ENCODE measurements at places on chromosomes 2 and 18.
A peak's percentile ranks its signal among the peaks of the same experiment; 100 is the strongest.

DNA sequence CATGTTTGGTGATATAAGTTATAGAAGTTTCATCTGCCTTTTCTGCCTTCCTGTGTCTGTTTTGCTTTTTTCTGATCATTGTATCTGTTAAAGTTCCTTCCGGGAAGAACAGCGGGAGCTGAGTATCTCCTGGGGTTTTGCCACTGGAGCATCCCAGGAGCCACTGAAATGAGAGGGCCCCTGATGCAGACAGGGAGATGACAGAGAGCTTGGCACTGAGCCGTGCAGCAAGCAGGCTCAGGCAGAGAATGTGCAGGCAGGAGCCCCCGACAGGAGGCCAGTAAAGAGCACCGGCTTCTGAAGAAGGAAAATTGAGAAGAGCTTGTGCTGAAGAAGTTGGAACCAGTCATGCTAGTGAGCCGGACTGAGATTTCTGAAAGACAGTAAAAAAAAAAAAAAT lies 137.8 kb downstream of the TDRD15 start:
- no peak for DNase-seq

DNA sequence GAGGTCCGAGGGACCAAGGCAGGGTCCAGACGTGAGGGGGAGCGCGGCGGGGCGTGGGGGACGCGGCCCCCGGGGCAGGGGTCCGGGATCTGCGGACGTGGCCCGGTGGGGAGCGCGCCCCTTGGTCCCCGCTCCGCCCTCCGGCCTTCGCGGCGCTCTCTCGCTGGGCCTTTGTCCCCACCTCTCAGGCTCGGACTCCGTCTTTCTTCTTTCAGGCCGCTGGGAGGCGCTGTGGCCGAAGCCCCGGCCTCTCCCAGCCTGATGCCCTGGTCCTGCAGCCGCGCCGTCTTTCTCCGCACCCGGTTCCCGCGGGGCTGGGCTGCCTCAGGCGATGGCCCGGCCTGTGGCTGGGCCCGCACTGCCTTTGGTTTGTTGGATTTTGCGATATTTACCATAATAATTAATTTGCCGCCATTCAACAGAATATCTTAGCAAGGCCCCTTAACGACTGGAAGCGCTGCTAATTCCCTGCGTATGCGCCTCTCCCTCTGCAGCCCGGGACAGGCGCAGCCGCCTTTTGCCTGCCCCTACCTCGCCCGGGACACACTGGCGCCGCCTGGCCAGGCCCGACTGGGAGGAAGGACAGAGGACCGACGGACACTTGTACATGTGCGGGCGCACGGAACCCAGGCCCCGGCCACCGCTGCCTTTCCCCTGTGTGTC lies 10.8 kb downstream of the SIX3 start:
- peak; percentile 69 for DNase-seq

DNA sequence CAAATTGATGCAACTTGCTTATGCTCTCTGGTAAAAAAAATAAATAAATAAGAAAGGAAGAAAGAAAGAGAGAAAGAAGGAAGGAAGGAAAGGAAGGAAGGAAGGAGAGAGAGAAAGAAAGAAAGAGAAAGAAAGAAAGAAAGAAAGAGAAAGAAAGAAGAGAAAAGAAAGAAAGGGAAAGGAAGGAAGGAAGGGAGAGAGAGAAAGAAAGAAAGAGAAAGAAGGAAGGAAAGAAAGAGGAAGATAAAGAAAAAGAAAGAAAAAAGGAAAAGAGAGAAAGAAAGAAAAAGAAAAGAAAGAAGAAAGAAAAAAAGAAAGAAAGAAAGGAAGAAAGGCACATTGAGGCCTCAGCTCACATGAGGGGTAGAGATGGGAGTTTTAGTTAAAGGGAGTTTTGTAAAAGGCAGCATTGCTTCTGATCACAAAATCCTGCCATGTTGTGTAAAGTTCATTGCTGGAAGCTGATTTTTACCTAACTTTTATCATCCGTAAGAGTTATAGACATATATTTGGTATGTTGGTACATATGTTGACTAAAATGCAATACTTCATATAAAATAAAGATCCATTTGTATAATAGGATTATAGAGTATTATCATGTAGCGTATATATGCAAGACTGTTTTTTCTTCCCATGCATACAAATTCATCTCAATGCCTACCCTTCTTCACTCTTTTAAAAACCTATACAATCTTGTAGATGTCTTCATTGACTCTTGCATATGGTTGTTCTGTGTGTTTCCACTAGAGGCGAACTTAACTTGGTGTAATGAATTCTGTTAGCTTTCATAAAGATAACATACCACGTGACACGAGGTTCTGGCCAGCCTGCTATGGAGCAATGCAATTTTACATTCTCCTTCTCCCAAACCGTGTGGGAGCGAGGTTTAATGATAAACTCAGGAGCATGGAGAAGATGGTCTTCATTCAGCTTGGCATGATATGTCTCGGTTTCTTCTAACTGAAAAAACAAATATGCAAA lies 32.8 kb downstream of the MYOM1 start:
- no peak for DNase-seq

DNA sequence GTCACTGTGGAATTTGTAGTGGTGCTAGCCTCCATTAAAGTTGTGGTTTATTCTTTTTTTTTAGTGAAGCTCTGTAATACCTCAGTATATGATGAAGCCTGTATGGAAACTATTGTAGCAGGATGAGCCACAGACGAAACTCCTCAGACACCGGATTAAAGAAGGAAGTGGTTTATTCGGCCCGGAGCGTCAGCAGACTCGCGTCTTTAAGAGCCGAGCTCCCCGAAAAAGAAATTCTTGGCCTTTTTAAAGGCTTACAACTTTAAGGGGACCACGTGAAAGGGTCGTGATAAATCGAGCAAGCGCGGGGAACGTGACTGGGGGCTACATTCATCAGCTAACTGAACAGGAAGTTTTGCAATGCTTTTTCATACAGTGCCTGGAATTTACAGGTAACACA lies 8.1 kb upstream of the CCL20 start:
- peak; percentile 58 for DNase-seq

DNA sequence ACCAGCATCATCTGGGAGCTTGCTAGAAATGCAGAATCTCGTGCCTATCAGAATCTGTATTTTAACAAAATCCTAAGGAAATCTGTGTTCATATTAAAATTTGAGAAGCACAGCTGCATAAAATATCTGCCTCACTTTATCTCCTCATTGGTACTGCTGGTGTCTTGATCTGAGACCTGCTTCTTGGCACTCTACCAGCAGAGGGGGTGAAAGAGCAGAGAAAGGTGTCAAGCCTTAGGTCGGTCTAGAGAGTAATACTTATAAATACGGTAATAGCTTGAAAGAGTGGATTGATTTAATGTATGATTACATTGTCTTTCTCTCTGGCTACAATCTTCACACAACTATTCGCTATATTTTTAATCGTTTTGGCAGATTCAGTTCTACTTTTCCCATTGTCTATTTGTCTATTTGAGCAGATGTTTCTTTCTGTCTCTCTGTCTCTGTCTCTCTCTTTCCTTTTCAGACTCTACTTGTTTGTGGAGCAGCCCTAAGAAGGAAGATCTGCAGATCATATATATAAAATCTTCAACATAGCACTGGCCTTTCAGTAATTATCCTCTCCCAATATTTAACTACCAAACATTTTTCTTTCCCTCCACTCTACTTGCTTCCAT lies 1.7 kb upstream of the GCG start:
- peak; percentile 65 for DNase-seq

GRCh38 chr2:202375033-202375608 lies 1.0 kb upstream of the BMPR2 start:
- no peak for DNase-seq

- DNase-seq, result peak; percentile 19
Observed at GRCh38 chr18:79528846-79529245, 133.1 kb downstream of the NFATC1 start.

DNA sequence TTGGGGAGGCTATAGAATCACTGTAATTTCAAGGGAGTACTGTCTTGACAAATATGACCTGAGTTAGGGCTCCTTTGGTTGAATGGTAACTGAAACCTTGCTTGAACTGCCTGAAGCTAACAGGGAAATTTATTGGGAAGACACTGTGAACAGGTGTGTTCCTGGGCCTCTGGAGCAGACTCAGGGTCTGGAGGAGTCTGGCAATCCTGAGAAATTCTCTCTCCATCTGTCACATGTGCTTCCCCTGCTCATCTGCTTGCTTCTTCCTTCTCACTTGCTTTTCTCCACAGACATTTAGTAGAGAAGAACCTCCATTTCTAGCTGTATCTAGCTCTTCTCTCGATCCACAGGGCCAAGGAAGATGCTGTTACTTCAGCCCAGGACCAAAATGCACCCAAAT lies 476.5 kb downstream of the LRP1B start:
- no peak for DNase-seq

- DNase-seq, result no peak
Observed at GRCh38 chr2:41142478-41142877, 690.6 kb upstream of the SLC8A1 start.

DNA sequence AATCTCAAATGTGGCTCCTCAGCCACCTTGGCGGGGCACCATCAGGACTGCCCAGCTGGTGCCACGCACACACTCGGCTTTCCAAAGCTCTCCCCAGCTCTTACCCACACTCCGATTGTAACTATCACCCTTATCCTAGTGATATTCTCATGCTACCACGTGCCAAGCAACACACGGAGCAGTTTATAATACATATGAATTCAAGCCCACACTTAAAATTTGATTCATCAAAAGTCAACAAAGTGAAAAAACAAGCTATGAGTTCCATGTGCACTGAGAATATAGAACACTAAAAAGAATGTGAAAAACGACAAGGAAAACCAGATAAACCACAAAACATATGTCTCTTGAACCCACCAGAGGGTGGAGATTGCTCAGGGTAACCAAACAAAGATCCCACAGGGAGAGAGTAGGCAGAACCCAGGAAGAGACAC lies 31.6 kb downstream of the LONRF2 start:
- DNase-seq, result no peak

- no peak for DNase-seq
Observed at GRCh38 chr18:10353791-10354190, 100.6 kb upstream of the APCDD1 start.

DNA sequence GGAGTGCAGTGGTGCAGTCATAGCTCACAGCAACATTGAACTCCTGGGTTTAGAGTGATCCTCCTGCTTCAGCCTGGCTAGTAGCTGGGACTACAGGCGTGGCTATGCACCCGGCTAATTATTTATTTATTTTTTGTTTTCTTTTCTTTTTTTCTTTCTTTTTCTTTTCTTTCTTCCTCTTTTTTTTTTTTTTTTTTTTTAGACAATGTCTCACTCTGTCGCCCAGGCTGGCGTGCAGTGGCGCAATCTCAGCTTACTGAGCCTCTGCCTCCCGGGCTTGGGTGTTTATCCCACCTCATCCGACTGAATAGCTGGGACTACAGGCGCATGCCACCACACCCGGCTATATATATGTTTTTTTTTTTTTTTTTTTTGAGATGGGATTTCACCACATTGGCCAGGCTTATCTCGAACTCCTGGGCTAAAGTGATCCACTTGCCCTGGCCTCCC lies 1.4 kb upstream of the ANXA4 start:
- DNase-seq, result no peak

GRCh38 chr18:48339692-48340091 lies 69.5 kb downstream of the ZBTB7C start:
- DNase-seq, result no peak

- DNase-seq, result no peak
Observed at GRCh38 chr2:9657731-9658130, 26.9 kb upstream of the YWHAQ start.

DNA sequence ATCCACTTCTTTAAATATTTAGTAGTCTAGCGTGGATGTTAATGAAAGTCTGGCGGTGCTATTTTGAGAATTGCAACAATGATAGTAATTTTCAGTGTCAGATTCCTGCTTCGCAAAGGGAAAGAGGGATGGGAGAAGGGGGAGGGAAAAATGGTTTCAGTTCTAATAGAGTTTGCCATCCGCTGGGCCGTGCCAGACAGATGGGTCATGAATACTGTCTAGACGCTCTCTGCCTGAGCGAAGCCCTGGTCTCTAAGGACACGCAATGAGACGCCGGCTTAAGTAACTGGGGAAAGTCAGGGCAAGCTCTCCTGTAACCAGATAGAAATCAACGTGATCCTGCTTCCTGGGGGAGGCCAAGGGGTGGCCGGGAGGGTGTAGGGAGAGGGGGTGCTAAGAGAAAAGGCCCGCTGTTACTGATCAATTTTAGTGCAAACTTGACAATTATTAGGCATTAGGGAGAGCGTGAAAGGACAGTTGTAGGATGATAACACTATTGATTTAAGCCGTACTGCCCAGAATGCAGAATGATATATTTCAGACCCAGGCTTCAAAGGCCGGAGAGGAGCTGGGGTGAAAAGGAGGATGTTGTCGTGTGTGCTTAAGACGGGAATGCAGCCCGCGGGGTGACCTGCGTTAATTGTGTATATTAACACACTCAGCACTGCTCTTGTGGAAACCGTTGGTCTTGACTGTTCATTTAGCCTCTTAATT lies 229.2 kb downstream of the LDLRAD4 start:
- no peak for DNase-seq

DNA sequence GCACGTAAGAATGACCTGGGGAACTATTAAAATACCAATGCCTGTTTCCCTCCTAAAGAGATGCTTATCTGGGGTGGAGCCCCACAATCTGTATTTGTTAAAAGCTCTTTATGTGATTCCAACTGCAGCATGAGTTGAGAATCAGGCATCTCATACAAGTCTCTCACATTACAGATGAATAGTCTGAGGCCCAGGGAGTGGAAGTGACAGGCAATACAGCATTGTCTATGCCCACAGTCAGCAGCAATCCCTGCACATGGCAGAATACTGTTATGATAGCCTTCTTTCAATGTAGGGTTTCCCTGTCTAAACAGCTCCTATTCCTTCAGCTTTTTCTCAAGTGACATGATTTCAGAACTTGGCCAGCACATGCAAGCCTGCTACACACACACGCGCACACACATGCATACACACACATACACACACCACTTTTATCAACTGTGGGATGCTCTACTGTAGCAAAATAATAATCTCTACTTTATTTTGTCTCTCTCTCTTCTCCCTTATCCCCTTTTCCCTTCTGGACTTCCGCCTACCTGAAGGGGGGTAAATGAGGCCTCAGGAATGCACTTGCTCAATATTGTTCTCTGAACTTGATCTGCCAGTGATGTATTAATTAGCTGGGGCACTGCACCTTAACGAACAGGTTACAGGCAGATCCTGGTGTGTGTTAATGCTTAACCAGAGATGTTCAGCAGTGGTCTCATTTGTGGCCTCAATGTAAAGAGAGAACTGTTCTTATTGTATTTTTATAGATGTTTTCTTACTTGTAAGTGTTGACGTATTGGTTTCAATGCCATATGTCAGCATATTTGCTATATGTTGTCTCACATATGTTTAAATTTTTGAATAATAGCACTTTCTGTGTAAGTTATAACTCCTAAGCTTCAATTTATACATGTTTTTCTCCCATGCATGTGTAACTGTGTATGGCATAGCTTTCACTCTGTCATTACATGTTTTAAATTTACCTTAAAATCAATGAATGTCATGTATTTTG lies 116.0 kb downstream of the SETBP1 start:
- no peak for DNase-seq
